ENCODE measurements at places on chromosomes 12 and 14.
A peak's percentile ranks its signal among the peaks of the same experiment; 100 is the strongest.

DNA sequence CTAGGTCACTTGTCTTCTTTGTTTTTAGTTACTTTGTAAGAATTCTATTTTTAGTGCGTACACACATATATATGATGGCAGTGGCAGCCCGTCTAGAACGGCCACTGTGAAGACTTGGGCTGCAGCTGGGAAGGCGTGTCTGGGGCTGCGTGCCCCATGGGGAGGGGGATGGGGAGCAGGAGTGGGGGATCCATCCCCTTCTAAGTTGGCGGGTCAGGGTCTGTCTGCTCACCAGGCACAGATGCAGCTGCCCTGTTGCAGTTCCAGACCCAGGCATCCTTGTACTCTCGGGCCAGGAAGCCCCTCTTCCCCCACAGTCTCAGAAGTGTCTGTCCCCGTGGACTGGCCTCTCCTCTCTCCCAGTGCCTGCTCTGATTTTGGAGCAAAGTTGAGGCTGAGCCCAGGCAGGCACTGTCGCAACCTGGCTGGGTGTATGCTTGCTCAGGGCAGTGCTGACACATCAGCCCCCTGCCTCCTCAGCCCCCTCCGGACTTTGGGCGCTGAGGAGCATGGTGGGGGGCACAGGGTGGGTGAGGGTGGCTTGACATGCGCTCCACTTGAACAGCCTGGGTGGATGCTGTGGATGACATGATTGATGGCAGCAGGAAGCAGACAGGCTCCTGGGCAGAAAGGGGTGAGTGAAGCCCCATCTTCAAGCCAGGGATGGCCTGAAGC is 271.2 kb upstream of the NAV3 start:
- no peak for DNase-seq

DNA sequence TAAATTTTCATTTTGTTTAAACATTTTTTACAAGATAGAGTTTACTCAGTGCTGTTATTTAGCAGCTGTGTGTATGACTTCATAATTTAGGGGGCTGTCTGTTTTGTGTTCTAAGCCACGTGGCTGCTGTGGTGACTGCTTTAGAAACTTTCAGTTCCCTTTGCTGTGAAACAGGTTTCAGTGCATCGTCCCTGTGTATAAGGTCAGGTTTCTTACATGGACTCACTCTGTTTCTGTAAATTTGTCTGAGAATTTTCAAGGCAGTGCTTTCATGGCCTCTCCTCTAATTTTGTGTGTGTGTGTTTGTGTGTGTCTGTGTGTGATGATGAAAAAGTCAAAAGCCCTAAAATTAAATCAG is 32.4 kb downstream of the BICD1 start:
- peak; percentile 46 for DNase-seq

DNA sequence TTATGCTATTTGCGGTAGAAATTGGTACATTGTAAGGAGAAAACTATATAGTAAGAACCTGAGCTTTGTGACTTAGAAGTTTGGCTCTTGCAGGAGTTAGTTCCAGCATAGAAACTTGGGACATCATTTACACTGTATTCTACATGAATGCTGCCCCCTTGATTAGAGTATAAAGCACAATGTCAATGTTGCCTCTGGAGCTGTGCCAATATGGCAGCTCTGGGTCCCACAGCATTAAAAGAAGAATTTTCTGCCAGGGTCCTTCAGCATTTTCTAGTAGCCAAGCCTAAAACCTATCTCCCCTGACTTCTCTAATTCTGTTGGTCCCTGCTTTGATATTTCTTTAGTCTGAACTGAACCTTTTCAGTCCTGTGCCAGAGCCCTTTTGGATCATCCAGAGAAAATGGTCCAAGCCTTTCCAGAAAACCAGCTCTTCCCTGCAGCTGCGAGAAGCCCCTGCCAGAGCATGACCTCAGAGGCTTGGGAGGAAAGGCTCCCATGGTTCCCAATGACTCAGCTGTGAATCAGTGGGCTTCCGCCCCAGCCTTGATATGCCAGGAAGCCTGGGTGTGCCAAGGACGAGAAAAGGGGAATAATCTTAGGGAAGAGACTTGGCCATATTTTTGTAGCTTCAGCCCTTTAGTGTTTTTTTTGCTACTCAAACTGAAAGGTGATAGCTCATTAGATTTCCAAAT is 43.2 kb downstream of the PLEKHG7 start:
- DNase-seq, result peak; percentile 77

DNA sequence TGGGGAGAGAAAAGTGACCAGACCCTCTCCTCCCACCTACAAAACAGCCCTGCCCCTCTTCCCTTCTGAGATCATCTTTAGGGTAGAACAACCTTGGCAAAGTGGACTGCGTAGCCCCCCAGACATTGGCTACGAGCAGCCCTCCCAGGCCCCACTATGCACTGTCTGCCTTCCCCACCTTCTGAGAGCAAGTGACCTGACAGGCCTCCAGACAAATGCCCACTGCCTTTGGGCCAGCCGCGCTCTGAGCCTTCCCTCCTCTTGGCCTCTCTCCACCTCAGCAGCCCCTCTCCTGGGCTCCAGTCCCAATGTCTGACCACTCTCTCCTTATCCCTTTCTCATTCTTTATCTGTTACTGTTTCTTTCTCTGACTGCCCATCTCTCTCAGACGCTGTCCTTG is 46.5 kb upstream of the CCND2 start:
- DNase-seq, result no peak

DNA sequence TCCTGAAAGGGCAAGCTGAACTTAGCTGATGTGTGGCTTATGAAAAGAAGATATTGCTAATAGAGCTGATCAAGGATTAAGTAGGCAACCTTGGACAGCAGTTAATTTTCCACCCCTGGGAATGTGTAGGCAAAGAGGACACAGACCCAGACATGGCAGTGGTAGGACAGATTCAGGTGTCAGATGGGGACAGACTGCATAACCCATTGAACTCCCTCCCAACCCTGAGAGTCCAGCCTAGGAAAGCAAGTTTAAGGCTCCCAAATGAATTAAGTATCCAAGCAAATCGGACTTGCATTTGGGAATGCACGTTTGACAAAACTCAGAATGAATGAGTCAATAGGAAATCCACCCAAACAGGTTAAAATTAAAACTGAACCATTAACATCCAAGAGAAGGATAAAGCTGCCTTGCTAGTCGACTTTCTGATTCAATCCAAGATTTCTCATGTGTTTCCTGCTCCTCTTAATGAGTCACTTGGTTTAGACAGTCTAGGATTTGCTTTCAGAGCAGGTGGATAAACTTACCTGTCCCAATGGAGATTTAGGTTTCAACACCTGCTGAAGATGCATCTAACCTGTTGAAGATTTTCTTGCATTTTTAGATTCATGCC is 385.4 kb downstream of the CCDC91 start:
- no peak for DNase-seq

DNA sequence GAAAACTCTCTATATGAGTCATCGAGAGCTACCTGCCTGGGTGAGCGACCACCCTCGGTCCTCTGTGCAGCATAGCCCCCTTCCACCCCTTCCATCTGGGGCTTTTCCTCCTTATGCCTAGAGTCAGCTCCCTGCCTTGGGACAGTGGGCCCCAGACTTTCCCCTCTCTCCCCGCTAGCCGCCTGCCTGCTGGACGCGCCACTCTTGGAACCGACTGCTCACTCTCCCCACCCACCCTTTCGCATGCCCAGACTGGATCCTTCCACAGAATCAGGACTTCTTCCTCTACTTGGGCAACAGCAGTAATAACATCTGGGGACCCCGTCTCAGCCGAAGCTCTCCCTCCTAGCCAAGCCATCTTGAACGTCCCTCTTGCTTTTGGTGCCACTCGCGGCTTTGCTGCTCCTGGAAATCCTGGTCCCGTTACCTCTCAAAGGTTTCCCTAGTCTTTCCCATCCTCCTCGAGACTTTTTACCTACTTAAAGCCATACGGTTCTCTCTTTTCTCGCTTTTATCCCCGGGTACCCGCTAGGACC is 671 bp downstream of the ESYT1 start:
- peak; percentile 31 for DNase-seq

Measured in umbilical cord (tissue), 2 donors.